Stimulated activated CD8-positive, alpha-beta memory T cell treated with anti-CD3 and anti-CD28 coated beads, Interleukin-4, amount 100 ng/mL, for 4 hours (primary cell): ENCODE measurements at places on chromosomes 5 and 9.

GRCh38 chr9:126457175-126457547 is 130.5 kb downstream of the MVB12B start:
- DNase-seq, result no peak

GRCh38 chr5:96563816-96564215 is 98.4 kb upstream of the CAST start:
- no peak for DNase-seq

- no peak for DNase-seq
Observed at GRCh38 chr9:95581900-95582299, 65.1 kb upstream of the PTCH1 start.

- no peak for DNase-seq
Observed at GRCh38 chr9:91159664-91160121, 202.0 kb downstream of the AUH start.

DNA sequence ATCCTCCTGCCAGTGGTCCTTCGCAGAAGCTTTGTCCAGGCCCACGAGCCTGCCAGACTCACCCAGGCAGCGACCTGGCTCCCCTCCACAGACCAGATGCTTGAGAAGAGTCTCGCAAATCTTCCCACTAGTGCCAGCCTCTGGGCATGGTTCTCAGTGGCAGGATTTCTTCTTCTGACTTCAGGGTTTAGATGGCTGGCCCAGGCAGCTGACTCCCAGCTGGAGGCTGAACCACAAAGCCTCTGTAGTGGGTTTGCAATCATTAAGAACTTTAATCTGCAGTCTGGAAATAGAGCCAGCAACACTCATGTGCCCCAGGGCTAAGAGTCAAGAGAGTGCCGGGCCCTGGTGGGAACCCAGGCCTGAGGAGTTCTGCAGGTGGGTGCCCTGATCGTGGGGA is 90.6 kb upstream of the ICE1 start:
- DNase-seq, result no peak

DNA sequence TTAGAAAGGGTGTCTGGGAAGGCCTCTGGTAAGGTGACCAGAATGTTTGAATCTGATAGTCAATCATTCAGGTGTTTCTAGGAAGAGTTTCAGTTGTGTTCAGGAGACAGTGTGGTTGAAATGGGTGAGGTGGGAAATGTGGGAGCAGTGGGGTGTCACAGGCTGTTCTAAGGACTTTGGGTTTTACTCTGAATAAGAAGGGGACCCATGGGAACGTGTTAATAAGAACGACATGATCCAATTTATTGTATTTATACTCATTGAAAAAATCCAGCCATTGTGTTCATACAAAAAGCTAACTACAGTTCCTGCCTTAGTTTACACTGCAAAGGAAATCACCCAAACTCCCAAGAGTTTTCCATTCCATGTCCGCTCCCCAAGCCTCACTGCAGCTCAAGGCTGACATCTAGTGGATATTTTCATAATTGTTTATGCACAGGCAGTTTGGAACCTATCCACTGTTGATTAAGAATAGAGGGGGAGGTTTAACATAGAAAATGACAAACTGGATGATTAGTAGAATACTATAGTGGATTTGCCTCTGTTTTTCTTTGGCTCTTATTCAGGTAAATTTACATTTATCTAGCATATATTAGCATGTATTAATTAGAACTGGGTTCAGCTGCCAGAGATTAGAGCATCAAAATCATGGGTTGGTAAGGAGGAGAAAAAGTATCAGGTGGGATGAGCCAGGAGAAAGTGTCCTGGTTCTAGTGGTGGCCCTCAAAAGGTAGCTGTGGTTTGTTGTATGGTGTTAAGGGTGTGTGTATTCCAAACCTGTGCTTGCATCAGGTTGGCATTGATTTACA is 17.7 kb downstream of the CAVIN4 start:
- DNase-seq, result no peak

DNA sequence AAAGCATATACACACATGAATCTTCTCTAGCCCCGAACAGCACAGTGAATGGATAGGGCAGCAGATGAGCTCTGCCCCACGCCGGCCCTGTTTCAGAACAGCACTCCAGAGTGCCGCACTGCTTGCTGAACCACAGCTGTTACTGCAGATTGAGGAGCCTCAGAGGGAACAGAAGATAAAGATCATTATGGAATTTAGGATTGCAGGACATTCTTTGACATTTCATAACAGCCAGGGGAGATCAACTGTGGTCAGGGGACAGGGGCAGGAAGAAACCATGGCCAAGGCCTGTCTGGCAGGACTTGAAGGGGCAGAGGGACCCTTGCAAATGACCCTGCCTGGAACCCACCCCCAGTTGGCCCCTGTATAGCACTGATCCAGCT is 20.6 kb downstream of the IRF1 start:
- no peak for DNase-seq

DNA sequence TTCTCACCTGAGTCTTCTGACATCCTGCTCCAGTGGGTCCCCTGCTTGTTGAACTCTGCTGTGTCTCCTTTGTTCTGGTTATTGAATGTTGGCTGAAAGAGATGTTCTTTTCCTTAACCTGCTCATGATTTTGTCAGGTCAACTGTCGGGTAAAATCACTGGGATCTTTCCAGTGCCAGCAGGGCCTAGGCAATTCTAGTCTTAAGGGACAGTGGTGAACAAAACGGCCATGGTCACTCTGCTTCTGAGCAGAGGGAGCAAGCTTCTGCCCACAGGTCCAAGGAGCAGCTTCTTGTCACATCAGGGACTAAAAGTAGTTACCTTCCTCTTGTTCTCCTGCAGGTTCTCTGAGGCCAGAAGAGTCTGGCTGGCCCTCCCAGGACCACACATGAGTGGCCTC is 65.6 kb downstream of the SEC61B start:
- no peak for DNase-seq

GRCh38 chr5:31844622-31845345 is 205.9 kb downstream of the PDZD2 start:
- no peak for DNase-seq

- no peak for DNase-seq
Observed at GRCh38 chr5:170389550-170389892, 354 bp upstream of the KCNMB1 start.

DNA sequence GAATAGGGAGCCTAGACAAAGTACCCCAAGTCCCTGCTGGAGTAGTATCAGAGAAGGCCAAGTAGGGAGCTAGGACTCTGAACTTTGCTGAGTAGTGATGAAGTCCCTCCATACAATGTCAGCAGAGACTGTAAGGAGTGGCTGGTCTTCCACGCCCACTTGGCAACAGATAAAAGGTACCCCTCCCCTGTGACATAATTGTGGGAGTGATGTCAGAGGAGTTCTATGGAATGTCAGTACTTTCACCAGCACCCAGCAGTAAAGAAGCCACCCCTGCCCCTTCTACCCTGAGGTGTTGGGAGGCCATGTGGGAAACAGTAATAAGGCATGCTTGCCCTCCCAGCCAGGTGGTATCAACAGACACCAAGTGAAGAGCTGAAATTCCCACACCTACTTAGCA is 143.9 kb downstream of the SLIT3 start:
- no peak for DNase-seq

GRCh38 chr9:125949703-125950460 is 202.7 kb downstream of the PBX3 start:
- DNase-seq, result no peak

DNA sequence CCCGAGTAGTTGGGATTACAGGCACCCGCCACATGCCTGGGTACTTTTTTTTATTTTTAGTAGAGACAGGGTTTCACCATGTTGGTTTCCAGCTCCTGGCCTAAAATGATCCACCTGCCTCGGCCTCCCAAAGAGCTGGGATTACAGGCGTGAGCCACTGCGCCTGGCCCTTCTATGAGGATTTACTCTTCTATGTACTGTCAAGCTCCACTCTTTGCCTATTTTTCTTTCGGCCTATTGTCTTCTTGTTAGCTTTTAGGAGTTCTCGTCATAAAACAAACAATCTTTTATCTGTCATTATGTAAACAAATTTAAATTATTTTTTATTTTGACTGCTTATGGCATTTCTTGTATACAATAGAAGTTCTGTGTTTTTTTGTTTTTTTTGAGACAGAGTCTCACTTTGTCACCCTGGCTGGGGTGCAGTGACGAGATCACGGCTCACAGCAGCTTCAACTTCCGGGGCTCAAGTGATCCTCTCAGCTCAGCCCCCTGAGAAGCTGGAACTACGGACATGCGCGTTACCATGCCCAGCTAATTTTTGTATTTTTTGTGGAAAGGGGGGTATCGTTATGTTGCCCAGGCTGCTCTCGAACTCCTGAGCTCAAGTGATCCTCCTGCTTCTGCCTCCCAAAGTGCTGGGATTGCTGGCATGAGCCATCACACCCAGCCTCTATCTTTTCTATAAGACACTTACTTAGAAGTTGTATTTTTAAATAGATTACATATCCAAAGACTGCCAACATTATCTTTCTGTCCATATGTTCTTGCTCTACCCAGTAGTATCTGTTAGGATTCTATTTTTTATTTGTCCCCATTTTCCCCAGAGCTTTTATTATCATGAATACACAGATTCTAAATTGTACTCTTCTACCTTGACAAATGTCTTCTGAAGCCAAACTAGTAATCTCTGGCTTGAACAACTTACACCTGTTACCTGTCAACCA is 29.2 kb downstream of the CSNK1A1 start:
- DNase-seq, result no peak

- DNase-seq, result no peak
Observed at GRCh38 chr9:18721267-18721994, 247.5 kb downstream of the ADAMTSL1 start.

DNA sequence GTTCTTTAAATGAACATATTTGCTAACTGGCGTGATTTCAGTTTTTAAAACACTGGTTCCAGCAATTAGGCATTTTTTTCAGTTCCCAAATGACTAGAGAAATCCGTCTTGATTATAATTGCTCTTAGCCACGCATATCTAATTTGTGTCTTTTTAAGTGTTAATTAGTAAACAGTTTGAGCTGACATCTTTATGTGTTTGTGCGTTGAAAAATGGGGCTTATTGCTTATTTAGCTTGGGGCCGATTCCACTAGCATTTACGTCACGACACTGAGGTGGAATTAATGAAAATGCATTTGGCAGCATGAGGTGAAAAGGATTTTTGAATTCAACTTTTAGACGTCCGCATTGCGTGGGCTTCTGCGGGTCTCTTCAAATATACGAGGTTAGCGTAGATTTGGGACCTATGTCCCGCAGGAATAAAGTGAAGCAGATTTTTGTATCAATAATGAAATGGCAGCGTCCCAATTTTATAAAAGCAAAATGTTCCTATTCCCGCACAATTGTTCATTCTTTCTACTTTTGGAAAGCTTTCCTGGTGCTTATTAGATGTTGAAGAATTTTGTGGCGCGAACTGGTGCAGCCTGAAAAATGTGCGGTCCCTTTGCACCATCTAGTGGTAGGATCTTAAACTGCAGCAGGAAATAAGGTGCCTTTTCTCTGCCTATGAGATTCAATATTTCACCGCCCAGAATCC is 122.7 kb upstream of the LMX1B start:
- peak; percentile 15 for DNase-seq

DNA sequence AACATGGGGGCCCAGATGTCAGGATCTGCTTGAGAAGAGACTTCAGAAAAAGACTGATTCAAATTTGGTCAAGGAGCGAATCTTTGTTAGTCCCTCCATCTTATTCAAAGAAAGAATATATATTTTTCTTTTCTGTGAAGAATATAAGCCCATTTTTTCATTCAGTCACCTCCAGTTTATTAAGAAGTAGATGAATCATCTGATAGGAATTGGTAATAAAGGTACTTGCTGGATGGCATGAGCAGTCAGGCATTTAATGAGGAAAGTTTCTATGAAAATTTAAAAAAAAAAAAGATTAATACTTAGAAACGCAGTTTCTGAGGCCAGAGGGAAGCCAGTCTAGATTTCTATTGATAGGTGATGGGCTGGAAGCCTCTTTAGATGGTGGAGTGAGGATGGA is 373.1 kb upstream of the SMC2 start:
- DNase-seq, result no peak

DNA sequence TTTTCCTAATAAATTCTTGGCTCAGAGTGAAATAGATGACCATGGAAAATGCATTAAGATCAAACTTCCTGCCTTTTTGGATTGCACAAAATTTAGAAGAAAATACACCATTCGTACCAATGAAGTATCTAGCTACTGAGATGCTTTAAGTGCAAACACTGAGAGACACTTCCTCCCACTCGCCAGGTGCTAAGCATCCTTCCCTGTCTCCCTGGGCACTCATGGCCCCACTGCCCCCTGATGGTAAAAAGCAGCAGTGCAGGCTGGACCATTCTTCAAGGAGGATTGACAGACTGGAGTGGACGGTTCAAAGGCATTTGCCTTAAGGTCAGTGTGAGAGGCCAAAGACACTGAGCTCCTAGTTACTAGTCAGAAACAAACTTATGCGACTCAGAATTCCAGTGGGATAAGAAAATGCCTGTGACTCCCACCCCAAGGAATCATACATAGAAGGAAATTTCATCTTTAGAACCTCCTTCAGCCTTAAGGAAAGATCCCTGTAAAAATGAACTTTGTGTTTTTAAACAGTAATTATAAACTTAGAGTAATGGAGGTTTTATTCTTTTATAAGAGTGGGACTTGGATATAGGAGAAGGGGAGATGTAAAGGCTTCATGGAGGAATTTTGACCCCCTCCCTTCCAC is 86.0 kb upstream of the SLC30A5 start:
- peak; percentile 13 for DNase-seq

DNA sequence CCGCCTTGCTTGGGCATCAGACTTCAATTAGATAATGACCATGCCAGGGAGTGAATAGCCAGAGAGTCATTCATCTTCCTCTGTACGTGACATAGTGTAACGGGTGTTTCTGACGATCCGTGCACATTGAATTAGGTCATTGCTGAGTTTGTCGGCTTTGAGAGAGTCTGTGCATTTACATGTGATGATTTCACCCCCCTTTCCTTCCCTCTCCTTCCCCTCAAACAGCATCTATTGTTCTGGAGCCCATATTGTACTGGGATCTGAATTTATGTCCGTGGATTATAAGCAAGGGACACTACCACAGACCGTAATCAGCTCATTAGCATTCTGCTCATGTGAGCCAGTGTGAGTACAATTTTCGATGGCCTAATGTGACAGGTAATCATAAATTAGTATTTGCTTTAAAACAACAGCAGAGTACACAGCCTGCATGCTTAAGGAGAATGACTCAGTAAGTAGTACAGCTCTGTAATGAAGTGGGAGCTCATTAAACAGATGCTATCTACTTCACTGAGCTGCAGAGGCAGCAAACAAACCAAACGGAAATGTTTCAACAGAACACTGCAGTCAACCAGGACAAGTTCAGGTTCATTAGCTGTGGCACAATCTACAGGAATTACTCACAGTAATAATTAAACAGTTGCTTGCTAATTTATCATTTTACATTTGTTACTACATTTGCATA is 302.1 kb downstream of the CSNK1G3 start:
- DNase-seq, result no peak

- no peak for DNase-seq
Observed at GRCh38 chr9:122040561-122041242, 52.4 kb downstream of the TTLL11 start.

- no peak for DNase-seq
Observed at GRCh38 chr5:1111241-1111726, 579 bp downstream of the SLC12A7 start.

- no peak for DNase-seq
Observed at GRCh38 chr5:178854284-178854683, 5.5 kb upstream of the ZNF354B start.

GRCh38 chr5:157761690-157762621 is 18.4 kb downstream of the LSM11 start:
- DNase-seq, result no peak

GRCh38 chr5:56951946-56952691 is at the start of gene MIER3:
Gene MIER3 (minus strand): TSS chr5:56952123. CDS start chr5:56952102, 21 bp downstream.
- peak; percentile 45 for DNase-seq
